ENCODE measurements at places on chromosomes 3 and 15.

DNA sequence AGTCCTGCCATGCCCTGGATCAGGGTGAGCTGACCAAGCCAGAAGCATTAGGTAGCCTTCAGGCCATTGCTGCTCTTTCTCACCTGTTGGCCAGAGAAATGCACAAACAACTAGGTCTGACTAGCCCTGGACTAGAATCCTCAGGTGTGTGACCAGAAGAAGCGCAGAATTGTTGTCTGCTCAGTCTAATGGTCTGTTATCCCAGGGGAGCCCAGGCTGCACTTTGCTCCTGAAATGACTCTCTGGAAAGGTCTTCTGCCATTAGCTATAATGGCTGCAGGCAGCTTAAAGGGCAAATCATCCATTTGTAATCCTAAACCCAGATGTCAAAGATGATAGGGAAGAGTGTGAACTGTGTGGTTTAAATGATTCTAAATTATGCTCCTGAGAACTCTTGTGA lies 246.1 kb downstream of the NFKBIZ start:
- no peak for DNase-seq

DNA sequence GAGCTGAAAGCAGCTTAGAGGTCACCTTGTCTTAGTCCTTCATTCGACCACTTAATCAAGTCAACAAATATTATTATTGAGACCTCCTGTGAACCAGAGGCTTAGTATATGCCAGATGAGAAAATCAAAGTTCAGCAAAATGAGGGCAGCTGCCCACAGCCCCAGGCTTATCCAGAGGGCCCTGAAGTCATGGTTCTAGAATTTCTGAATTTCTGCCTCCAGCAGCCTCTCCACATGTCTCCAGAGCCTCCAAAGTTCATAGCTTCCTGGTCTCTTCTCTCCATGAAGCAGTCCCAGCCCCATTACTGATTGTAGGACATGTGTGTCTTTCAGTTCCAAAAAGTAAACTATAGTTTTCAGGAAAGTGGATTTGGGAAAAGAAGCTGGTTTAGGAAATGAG lies 96.9 kb upstream of the TSC22D2 start:
- no peak for DNase-seq

DNA sequence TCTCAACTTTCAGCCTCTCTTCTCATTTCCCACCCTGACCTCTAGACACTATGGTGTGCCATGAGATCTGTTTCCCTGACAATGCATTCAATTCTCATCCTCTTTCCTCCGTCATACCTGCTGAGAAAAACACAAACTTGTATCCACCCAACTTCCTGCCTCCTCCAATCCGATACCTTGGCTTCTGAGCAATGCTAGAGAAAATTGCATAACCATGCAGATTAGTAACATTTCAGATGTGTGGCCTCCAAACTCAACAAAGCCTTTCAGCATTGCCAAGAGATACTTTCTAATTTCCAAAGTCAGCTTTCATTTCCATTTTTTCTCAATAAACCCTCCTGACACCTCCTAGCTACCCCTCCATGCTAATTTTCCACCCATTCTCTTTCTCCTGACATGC lies 88.5 kb downstream of the MINAR1 start:
- no peak for DNase-seq

- no peak for DNase-seq
Observed at GRCh38 chr3:47592066-47592795, 13.6 kb upstream of the CSPG5 start.

- DNase-seq: no peak
Observed at GRCh38 chr3:134362221-134362620, 12.0 kb downstream of the AMOTL2 start.

- DNase-seq: no peak
Observed at GRCh38 chr15:28049581-28049980, 49.5 kb downstream of the OCA2 start.

DNA sequence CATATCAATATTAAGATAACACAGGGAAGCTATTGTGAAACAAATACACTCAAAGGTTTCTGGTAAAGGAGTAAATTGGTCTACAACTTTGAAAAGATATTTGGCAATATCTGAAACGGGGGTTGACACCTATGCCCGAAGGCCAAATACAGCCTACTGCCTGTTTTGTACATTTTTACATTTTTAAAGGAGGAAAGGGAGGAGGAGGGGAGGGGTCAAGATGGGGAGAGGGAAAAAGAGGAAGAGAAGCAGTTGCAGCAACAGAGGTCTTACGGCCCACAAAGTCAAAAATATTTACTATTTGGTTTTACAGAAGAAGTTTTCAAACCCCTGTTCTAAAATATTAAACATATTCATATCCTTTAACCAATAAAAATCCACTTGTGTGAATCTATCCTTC lies 94.2 kb downstream of the FMN1 start:
- DNase-seq: no peak

DNA sequence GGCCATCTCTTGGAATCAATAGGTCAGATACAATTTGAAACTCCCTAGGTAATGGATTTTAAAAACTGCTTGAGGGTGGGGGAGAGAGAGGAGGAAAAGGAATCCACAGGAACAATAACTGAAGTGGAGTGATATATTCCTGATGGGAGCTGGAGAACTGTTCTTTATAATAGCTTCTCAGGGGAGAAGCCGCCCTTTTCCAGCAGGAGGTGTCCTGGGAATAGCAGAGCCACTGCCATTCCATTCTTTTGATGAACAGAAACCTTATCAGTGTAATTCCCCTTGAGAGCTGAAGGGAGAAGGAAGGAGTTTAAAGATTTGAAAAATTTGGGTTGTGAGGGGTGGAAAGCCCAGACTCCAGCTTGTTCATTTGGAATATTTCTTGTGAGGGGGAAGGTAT lies 504.9 kb upstream of the DPH6 start:
- no peak for DNase-seq

DNA sequence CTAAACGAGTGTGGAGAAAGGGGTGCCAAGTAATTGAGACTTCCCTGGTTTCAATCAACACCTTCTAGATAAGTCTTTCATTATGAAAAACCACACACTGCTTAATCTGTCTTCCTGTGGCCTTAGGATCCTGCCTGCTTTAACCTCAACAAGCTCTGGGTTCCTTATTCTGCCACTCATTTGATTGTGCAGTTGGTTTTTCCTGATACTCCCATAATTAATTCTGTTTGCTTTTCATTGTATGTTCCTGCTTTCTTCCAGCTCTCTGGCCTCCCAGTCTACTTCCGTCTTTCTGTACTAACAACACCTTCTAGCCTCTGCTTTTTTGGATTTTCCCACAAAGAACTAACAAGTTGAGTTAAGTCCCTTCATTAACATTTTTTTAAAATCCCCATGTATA lies 20.2 kb upstream of the GCNT3 start:
- no peak for DNase-seq

DNA sequence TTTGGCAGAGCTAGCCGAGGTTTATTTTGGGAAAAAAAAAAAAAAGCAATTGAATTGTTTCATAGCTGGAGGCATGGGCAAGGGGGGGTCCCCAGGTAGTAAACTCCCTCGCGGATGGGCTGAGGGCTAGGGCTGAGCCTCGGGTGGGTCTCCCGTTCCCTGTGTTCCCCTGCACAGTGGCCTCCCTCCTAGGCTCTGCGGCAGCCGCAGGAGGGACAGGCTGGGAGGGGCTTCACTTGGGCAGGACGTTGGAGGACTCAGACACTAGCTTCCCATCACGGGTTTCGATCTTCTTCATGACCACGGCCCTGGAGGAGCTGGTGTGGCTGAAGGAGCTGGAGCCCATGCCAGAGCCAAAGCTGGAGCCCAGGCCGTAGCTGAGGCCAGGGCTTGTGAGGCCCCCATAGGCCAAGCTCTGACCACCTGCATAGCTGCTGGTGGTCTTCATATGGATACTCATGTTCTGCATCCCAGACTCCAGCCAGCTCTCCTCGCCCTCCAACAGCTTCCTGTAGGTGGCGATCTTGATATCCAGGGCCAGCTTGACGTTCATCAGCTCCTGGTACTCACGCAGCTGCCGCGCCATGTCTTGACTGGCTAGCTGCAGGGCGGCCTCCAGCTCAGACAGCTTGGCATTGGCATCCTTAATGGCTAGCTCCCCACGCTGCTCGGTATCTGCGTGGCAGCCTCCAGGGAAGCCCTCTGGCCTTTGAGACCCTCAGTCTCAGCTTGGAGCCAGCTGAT lies 64.0 kb upstream of the CDAN1 start:
- DNase-seq: no peak

GRCh38 chr15:67550522-67550921 lies 8.0 kb downstream of the MAP2K5 start:
- no peak for DNase-seq

GRCh38 chr15:75043509-75044257 lies 20.3 kb downstream of the PPCDC start:
- no peak for DNase-seq

GRCh38 chr3:18735005-18735404 lies 309.9 kb upstream of the SATB1 start:
- no peak for DNase-seq

DNA sequence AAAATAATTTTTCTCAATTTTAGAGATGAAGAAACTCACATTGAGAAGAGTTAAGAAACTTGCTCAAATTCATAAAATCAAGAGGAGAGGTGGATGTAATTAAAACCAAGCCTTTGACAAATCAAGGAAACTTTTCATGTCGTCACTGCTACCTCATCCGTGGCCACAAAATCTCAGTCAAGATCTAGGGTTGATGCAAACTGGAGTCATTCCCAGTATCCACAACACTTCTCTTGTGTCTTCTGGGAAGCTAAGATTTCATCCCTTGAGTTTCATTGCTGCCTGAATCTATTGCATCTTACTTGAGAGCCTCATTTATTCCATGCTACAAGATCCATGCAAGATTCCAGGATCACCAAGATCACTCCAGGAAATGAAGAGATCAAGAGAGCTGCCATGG lies 5.4 kb upstream of the FBN1 start:
- DNase-seq: no peak

DNA sequence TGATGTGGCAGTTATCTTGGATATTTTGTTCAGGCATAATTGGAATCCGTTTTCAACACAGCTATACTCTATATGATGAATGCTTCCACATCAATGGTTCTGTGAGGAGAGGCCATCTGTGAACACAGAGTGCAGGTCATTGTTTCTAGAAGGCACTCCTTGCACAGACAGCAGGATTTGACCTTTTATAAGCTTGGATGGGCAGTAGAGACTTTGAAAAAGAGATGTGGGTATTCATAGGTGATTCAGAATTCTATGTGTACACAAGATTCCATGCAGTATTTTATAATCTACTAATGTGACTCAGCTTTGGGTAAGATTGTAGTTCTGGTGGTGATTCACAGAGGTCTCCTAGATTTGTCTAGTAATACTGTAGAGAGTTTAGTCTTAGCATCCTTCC lies 12.5 kb downstream of the ARPP21 start:
- no peak for DNase-seq

DNA sequence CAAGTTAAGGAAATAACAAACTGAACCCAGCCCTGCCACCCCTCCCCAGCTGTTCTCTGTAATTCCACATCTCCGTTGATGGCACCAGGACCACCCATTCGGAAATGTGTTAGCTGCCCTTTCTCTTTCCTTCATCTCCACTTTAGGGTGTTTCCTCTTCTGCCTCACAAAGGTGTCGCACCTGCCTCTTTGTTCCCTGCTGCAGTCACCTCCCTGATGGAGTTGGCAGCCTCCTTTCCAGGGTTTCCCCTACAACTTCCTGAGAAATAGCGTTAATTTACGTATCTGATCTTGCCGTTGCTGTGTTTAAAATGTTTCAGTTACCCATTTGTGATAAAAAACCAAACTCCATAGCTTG lies 57.3 kb downstream of the GPR171 start:
- DNase-seq: no peak

GRCh38 chr15:92958105-92958504 lies 58.0 kb downstream of the CHD2 start:
- peak; percentile 47 for DNase-seq

Measured in activated T-cell treated with anti-CD3 and anti-CD28 coated beads for 4 hours (primary cell).